ENCODE measurements at places on chromosomes 7 and 10. TPM values are rescaled to one million over a fixed set of nuclear protein-coding genes. Genes with fewer than 3 reads are reported as not detected.

CYP3A4 gene
- total RNA-seq: not detected

OR2A42 gene
- total RNA-seq: 0.20 TPM

FIGNL1 gene
- total RNA-seq: 8.6 TPM

AKR1C8 gene
- total RNA-seq: not detected

CSGALNACT2 gene
- total RNA-seq: 66.6 TPM
